ENCODE measurements at places on chromosomes 16 and 17.
A peak's percentile ranks its signal among the peaks of the same experiment; 100 is the strongest.

- DNase-seq: no peak
Measured at GRCh38 chr17:57234061-57234738, 22.1 kb upstream of the MSI2 start.

- DNase-seq: no peak
Measured at GRCh38 chr17:48127371-48128051, 19.9 kb downstream of the SNX11 start.

DNA sequence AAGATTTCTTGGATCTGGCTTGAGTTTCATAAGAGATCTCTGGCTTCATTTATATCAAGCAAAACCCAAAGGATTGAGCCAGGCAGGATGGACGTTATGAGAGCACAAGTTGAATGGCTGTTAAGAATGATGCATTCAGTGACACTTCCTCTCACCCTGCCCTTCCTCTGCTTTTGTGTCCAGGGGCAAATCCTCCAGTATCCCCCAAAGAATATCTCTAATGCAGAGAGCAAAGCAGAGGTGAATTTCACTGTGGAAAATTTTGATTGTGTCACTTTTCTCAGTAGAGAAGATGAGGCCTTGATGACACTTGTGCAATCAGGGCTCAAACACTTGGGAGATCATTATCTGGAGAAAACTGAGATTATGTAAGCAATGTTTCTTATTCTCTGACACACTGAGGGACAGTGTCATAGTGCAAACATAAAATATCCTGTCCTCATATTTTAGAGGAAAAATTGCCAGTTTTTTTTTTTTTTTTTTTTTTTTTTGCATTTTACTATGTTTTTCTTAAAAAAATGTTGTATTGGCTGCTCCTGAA, 25.3 kb downstream of the MARCHF10 start:
- no peak for DNase-seq

DNA sequence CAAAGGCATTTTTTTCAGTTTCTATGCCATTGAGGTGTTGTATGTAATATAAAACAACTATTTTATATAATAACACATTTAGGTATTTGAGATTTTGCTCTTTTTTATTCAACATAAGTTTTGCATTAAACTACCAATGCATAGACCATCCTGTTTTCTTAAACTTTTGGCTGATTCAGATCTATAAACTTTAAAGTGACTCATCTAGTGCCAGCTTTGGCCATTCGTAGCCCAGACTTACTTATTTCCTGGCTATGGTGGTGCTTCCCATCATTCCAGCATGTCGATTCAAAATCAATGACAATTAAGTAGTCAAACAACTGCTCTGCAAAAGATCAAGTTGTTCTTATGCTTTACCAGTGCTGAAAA, 3.1 kb downstream of the ERI2 start:
- DNase-seq: no peak

GRCh38 chr17:9937241-9937761, 32.2 kb upstream of the RCVRN start:
- no peak for DNase-seq

- DNase-seq: peak; percentile 42
Measured at GRCh38 chr16:80931801-80932707, 74.6 kb downstream of the CMC2 start.

- DNase-seq: no peak
Measured at GRCh38 chr17:69012895-69013805, 47.6 kb downstream of the ABCA9 start.

DNA sequence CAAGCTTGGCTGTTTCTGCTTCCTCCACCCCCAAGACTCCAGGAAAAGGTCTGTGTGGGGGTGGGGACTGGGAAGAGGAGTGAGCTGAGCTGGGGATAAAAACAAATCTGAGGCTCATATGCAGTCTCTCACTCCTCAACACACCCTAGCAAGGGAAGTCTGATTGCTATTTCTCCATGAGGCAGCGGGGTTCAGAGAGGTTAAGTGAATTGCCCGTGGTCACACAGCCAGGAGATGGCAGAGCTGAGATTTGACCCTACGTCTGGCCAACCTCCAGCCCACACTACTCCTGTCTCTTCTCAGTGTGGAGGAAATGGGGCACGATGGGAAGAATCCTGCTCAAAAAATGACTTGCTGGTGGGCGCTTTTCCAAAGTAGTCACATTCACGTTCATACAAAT, 4.8 kb upstream of the ABCC3 start:
- DNase-seq: no peak

GRCh38 chr17:81967533-81968395, 6.8 kb upstream of the NOTUM start:
- DNase-seq: peak; percentile 93

DNA sequence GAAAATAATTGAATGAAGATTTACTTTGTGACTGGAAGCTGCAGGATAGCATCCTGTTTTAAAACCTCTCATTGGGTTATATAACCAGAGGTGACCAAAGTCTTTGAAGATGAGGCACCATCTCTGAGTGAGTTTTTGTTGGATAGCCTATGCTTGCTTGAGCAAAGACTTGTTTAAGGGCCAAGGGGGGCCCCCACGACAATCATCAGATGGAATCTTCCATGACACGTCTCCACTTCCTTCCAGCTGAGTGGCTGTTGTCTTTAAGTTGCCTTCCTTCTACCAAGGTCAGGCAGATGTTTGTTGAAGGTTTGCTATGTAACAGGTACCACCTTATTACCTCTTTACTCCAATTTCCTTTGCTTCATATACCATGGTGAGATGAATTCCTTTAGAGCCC, 188.8 kb downstream of the PRKCA start:
- DNase-seq: peak; percentile 52

GRCh38 chr16:22328081-22328725, 31.0 kb downstream of the POLR3E start:
- no peak for DNase-seq

- no peak for DNase-seq
Measured at GRCh38 chr17:4386406-4386805, 19.9 kb upstream of the UBE2G1 start.

- no peak for DNase-seq
Measured at GRCh38 chr17:77721846-77722160, 236.7 kb upstream of the TNRC6C start.

DNA sequence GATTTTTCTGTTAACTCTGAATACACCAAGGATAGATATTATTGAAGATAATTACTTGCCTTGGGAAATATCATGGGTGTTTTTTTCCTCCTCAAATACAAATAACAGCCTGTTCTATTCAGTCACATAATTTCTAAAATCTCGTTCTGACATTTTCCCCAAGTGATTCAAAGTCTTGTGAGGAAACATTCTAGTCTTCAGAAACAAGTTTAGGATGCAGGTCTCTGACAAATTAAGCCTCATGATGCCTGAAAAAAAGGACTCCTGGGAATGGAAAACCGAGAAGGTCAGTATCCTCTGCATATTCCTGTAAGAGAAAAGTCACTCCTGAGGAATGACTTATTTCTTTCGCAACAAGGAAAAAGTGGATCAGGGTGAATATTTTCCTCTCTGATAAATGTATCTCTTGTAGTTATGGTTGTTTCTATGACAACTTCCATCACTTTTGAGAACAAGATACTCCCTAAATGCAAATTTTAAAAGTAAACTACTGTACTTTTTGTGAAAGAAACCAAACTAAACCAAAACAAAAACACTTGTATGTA, 384.6 kb downstream of the CNTNAP4 start:
- no peak for DNase-seq

- no peak for DNase-seq
Measured at GRCh38 chr16:26344976-26345375, 653.2 kb downstream of the HS3ST4 start.

DNA sequence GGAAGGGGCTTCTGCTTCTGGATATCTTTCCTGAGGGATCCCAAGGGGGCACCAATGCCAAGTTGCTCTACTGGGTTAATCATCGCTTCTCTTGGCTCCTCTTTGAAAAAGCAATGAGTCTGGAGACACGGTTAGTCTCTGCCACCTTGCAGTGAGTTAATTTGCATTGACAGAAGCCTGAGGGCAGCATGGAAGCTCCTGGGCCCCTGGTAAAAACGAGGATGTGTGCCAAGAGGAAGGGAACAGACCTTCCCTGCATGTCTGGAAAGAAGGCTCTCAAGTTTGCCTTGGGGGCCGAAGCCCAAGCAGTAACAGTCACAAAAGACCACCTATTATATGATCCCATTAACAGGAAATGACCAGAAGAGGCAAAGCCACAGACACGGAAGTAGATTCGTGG, 86.7 kb downstream of the IRX5 start:
- DNase-seq: no peak

- DNase-seq: no peak
Measured at GRCh38 chr16:82016263-82016662, 5.0 kb upstream of the SDR42E1 start.

- no peak for DNase-seq
Measured at GRCh38 chr17:81110488-81111040, 54.7 kb upstream of the PVALEF start.

GRCh38 chr17:57625957-57626356, 119.1 kb downstream of the CCDC182 start:
- no peak for DNase-seq

DNA sequence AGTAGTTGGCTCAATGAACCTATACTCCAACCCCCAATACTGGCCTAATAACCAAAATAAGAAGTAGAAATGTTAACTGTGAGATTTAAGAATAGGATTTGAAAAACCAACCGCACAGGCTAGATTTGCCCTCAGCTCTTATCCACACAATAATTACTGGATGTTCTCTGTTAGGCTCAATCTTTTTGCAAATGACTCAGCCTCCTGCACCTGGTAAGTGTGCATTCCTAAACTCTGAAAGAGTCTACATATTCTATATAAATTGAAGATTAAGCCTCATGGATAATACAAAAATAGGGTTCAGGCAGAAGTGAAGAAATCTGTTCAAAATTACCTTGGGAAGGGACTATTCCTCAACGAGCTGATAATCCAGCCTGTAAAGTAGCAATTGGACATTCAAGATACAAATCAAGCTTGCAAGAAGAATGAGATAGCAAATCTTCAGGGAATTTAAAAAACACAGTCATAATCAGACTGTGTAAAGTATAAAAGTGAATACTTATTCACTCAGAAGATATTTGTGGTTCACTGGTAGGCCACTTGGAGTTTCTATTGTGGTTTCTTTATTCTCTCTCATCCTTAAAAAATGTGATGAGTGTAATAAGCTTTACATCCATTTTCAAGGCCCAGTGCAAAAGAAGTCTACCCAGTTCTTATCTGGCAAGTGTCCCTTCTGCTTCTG, 931.9 kb upstream of the SOX9 start:
- DNase-seq: no peak

- DNase-seq: no peak
Measured at GRCh38 chr16:27482397-27483087, 67.2 kb downstream of the GTF3C1 start.

DNA sequence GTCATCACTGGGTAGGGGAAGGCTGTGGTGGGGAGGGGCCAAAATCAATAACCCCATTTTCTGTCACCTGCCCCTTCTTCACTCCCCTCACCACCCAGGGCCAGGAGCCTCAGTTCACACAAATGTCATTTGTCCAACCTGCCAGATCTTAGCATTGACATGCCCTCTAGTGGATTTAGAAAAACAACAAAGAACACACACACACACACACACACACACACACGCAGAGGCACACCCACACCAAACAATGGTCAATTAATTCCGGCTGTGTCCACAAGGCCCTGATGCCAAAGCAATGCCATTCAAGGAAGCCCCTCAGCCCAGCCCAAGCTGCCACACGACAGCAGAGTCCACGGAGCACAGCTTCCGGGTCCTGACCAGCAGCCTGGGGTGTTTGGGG, 68.4 kb downstream of the NOG start:
- DNase-seq: no peak

DNA sequence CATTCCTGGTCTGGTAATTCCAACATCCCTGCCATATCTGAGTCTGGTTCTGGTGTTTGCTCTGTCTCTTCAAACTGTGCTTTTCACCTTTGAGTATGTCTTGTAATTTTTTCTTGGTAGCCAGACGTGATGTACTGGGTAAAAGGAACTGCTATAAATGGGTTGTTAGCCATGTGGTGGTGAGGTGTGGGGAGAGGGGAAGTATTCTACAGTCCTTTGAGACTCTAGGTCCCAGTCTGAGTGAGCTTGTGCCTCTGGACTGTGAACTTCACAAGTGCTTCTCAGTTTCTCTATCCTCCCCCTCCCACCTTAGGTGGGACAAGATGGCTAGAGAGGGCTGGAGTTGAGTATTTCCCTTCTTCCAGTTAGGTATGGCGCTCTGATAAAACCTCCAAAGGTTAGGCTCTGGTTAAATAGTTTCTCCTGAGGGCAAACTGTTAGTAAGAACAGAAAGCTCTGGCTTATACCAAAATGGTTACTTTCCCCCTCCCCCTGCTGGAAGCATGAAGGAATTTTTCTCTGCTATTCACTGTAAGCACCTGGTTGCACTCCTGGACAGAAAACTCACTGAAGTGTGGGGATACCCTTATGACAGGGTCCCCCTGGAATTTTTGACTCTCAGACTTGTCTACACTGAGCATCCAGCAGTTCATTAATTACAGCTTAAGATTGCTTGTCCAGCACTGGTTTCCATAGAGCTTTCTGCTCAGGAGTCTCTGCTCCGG, 87.8 kb downstream of the MARCHF10 start:
- DNase-seq: no peak

DNA sequence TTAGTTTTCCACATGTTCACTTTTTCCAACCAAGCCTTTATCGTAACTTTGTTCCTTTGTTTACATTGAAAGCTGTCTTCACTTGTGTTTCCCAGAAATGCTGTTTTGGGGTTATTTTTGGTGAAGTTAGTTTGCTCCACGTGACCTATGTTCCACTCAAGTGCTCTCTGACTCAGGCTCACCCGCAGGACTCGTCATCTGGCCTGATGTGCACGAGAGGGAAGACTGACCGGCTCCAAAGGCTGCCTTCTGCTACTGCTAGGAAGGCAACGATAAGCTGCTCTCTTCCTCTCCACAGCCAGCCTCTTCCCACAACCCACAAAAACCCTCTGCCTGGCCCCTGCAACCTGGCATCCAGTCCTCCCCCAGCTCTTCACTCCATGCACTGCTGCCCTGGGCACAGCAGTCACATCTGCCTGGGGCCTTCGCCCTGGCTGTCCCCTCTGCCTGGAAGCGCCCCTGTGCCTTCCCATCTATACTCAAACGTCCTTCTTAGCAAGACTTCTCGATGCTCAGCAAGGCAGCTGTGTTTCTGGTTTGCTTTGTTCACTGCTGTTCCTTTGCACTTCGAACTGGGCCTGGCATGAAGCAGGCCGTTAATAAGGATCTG, 28.0 kb downstream of the ZCCHC14 start:
- peak; percentile 71 for DNase-seq

DNA sequence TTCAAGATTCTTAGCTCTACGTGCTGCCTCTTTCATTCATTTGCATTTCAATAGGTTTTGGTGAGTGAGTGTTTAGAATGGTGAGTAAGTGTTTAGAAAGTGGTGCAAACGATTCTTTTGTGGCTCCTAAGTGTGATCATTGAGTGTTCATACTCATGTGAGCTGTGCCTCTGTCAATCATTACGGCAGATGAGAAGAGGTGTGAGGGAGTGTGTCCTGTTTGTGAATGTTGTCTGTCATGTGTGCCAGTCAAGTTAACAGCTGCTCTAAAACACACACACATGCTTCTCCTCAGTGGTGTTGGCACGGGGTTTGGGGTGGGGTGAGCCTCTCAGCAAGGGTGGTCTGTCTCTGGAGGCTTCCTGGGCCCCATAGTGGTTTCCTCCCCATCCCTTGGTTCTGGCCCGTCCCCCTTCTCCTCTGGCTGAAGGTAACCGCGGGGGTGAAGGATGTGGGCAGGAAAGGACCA, 11.4 kb downstream of the MYL4 start:
- no peak for DNase-seq

All from stimulated activated CD4-positive, alpha-beta T cell treated with anti-CD3 and anti-CD28 coated beads, Interleukin-15, amount 100 ng/mL, for 24 hours (primary cell).